ENCODE measurements at places on chromosomes 16 and 17.

DNA sequence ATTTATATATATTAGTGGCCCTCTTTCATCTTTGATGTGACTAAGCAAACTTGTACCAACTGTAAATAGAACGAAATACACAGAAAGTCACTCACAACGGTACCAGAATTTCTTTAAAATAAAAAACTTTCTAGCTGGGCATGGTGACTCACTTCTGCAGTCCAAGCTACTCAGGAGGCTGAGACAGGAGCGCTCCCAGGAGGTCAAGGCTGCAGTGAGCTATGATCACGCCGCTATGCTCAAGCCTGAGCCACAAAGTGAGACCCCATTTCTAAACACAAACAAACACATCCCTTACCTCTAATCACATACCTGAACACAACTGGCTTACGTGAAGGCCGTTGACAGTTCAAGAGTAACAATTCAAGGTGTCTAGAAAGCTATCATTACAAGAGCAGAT is 29.7 kb downstream of the STAT5B start:
- DNase-seq = no peak

DNA sequence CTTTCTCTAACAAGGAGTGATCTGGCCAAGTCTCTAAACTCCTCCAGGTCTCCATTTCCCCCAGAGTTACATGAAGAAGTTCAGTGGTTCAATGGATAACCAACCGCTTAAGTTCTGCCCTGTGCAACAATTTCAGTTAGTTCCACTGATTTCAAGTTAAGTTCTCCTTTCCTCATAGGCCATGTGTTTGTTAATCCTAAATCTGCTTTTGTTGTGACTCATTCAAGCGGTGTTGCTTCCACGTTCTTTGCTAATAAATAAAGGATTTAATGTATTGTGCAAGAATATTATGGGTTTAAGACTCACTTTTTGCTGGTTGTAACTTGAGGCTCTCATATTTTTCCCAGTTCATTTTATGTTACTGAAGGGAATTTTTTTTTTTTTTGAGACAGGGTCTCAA is 36.3 kb downstream of the GNA13 start:
- DNase-seq = no peak

GRCh38 chr17:79338152-79338551 is 263.5 kb downstream of the ENGASE start:
- DNase-seq = no peak

- no peak for DNase-seq
Observed at GRCh38 chr17:79413611-79414010, 197.2 kb downstream of the RBFOX3 start.

DNA sequence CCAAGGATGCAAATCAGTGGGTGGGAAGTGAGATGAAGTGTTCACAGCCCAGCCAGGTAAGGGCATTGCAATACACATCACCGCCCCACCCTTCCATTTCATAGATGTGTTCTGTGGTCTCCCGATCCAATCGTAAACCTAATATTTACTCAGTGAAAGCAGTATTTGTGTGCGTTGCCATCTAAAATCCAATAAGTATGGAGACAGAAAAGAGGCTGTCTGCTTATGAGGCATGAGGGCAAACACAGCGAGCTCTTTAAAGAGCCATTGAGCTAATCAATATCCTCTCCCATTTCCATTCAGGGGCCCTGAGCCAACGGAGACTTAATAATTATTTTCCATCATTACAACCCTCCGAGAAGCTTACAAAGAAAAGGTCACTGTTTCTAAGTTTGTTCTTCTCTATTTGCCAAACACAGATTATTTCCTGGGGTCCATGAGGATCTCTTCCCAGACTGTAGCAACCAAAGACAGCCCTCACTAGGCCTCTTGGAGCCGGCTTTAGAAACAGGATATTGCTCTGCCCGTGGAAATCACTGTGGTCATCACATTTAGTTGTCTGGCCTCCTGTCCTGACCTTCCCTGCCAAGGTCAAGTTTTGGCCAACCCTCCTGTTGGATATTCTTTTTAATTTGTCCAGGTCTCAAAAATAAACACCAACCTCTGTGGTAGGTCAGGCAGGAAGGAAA is 120.1 kb downstream of the SLC39A11 start:
- DNase-seq = no peak

DNA sequence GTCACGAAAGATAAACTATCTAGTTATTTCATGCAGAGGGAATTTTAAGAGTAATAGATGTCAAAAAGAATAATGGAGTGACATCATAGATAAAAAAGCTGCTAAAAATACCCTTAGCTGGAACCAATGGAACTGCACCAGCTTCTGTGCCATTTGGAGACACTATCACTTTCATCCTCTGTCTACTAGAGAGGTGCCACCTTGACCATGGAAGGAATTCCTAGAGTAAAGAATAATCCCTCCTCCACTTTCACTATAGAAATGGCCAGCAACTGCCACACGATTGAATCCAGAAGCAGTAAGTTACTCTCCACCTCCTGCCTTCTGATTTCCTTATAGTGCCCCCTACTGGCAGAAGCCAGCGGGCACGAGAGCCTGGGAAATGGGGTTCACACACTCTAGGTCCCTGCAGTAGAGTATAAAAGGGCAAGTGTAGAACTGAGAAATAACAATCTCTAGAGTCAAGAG is 2.8 kb upstream of the ALDH3A2 start:
- no peak for DNase-seq

GRCh38 chr16:12405089-12405488 is 398.6 kb downstream of the CPPED1 start:
- no peak for DNase-seq

DNA sequence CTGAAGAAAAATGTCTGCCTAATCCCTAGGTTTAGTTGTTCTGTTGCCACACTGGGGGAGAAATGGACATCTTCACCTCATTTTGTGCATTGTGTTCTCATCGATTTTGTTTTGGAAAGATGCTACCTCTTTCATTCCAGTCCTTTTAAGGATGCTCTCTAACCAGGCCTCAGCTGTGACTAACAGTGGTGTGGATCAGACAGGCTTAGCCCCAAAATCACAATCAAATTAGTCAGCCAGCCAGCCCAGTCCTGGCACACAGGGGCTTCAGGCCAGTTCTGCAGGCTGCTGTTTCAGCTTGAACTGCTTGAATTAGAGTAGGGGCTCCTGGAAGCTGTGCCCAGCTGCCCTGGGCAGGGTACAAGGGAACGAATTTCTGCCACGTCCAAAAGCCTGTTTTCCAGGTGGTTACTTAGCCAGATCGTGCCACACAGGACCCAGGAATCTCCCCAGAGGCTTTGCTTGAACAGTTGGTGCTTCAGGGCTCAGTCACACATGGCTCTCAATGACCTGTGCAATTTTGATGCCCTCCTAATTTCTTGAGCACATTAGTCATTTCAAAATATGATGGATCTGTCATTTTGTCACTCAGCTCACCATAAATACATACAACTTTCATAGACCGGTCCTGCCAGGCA is 60.7 kb downstream of the CLEC16A start:
- DNase-seq = no peak

DNA sequence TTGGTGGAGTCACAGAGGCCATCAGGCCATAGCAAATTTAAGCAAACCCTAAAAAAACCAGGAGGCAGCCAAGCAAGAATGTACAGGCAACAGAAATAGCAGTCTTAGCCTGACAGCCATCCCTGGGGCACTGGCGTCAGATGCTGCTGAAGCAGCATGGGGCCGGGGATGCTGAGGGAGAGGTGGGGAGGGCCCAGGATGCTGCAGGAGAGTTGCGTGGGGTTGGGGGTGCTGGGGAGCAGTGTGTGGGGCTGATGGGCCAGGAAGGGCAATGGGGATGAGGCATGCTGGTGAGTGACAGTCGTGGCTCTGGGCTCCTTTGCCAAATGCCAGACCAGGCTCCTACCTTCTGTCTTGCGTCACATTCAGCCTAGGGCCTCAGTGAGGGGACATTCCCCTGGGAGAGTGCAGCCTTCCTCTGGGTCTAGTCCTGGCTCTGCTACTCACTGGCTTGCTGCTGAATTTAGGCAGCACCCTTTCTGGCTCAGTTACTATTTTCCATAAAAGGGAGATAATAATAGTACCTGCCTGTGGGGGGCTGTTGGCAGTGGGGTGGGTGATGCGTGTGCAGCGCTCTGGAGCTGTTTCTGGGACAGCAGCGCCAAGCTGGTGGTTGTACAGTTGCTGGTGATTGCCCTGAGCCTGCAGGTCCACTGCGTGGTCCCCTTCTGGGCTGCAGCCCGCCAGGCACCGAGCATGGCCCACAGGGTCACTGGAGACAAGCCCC is 88.1 kb downstream of the AMFR start:
- DNase-seq = no peak

DNA sequence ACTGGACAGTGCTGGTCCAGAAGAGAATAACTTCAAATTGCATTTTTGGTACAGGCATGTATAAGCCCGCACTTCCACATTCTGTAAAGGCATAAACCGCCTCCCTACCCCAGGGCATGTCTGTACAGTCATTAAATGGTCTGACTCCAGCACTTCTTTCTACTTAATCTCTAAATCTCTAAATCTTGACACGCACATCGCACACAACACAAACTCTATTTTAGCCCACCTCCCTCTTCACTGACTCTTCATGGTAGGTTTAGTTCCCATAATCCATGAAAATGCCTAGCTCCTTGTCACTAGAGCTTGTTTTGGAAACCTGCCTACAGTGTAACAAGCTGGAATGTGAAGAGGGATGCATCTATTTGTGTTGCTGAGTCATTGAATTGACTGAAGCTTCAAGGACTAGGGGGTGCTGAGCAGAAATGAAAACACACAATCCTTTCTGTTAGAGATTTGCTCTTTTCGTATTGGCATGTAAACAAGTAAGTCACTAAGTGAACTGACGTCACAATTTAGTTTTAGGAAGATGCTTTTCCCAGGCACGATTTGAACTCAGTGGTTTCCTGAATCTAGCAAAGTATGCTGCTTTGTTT is 1.6 kb upstream of the DUSP14 start:
- DNase-seq = no peak

DNA sequence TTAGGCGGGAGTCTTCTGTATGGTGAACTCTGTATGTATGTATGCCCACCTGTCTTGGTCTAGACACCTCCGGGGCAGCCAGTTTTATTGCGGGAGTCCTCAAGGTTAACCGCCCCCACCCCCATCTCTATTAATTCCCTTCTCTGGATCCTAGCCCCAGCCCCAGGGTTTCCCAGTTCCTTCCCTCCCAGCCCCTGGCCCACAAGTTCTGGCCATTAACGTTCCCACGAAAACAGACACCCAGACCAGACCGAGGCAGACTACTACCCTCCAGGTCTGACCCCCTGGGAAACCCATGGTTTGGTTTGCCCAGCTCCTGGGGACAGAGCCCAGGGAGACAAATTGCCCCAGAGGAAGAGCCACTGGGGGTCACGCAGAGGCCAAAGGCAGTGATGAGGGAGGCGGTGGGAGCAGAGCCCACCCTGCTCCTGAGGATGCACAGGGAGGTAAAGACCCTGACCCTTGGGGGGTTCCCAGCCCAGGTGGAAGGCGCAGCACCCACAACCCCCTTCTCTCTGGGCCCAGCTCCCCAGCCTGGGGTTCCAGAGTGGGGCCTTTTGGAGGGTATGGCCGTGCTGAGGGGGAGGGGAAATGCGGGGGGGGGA is 8.5 kb downstream of the TBKBP1 start:
- no peak for DNase-seq

GRCh38 chr17:41553176-41553575 is 18.7 kb downstream of the KRT9 start:
- DNase-seq = no peak

GRCh38 chr17:81044764-81045589 is 10.0 kb downstream of the BAIAP2 start:
- DNase-seq = no peak

DNA sequence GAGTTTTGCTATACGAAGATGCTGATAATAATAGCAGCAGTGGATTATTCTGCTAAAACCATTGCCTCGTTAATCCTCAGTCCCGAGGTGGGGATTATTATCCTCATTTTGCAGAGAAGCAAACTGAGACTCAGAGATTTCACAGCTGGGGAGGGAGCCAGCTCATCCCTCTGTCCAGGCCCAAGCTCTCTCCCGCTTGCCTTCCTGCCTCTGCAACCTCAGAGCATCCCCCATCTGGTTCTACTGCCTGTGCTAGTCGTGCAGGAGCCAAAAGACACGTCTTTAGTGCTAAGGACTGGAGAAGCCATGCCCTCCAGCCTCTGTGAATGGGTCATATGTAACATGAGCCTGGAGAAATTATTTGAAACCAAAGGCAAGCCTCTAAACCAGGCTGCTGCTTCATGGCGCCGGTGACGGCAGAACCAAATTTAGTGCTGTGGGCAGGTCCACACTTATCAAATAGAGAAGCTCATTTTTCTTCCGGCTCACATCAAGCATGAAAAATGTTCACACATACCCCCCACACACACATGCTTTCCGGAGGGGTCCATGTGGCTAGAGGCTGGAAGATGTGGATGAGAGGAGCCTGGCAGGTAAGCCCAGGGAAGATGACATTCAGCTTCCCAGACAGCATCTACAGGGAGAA is 13.5 kb downstream of the MAPT start:
- DNase-seq = no peak

GRCh38 chr17:44402564-44403172 is 13.2 kb upstream of the ITGA2B start:
- no peak for DNase-seq

- DNase-seq = no peak
Observed at GRCh38 chr17:4708436-4708835, 2.0 kb upstream of the ARRB2 start.

Measured in NCI-H1417 treated with DMSO at 0.1 percent for 48 hours (cell line).